A172 (cell line): ENCODE measurements at places on chromosomes 16 and 17.

GRCh38 chr17:31499771-31500554 is 108.5 kb downstream of the RAB11FIP4 start:
- DNase-seq, result peak; percentile 87

DNA sequence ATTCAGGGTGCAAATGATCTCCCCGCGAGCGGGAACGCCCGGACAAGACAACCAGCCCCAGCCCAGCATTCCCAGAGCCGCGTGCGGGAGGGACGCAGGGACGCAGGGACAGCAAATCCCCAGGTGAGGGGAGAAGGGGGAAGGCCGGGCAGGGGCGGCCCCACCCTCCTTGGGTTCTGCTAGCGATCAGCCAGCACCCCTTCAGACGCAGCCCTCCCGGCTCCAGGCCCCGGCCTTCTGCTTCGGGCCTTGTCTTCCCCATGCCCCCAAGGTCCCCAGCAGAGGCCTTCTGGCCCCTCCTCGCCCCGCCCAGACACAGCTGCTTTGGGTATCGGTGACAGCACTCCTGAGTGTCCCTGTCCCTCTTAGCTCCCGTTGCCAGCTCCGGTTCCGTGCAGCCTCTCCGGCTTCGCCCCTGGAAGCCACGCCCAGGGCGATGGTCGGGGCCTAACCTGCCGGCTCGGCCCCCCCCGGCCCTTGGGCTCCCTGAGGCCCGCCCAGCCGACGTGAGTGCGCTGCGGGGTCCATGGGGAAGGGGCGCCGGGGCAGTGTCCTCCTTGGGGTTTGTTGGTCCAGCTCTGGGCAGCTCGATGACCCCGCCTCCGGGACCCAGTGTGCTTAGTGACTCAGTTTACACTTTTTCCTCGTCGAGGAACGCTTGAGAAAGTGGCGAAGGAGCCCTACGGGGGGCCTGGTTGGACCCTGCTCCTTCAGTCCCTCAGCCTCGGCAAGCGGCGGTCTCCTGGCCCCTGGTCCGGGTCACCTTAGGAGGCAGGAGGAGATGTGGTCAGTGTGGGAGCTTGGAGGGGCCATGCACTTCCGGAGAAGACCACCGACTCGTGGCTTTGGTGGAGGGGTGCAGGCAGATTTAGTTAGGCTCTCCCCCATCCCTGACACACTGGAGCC is 50.5 kb upstream of the AMZ2 start:
- no peak for DNase-seq

GRCh38 chr16:16162591-16162990 is 60.7 kb downstream of the ABCC6 start:
- DNase-seq, result no peak

- DNase-seq, result peak; percentile 98
These were observed 31.7 kb downstream of the CRISPLD2 start for GRCh38 chr16:84851192-84852127.

- DNase-seq, result peak; percentile 29
These were observed 41.2 kb downstream of the PRKCA start for GRCh38 chr17:66343531-66344078.

- peak; percentile 31 for DNase-seq
These were observed 1.1 kb upstream of the HOXB5 start for GRCh38 chr17:48594538-48595277.

- no peak for DNase-seq
These were observed 44.3 kb downstream of the PLXDC1 start for GRCh38 chr17:39107155-39107554.

DNA sequence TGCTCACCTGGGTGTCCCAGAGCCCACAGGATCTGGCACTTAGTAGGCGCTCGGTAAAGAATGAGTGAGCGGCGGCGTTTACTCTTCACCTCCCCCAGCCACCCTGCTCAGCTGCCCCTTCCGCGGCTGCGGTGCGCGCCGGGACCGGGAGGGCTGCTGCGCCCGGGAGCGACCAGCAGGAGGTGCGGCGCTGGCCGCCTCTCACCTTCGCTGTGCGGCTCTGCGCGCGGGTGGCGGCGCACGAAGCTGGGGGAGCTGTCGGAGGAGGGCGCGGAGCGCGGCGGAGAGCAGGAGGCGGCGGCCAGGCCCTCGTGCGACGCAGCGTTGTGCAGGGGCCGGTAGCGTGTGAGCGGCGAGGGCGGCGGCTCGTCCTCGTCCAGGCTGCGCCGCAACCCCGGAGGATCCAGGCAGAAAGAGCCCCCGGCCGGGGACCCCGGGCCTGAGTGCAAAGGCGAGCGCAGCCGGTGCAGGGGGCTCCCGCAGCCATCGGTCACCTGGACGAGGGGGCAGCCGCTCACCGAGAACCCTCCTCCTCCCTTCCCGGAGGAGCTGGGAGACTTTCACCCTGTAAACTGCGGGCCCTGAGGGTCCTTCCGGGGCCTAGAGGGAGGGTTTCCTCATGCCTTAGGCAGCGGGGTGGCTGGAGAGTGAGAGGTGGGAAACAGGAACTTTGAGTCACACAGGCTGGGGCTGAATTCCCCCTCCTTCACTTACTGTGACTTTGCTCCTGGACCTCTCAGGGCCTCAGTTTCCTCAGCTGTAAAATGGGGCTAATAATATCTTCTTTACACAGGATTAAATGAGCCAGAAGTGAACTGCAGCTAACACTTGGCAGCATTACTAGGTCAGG is 12.5 kb downstream of the SAMD14 start:
- DNase-seq, result no peak

DNA sequence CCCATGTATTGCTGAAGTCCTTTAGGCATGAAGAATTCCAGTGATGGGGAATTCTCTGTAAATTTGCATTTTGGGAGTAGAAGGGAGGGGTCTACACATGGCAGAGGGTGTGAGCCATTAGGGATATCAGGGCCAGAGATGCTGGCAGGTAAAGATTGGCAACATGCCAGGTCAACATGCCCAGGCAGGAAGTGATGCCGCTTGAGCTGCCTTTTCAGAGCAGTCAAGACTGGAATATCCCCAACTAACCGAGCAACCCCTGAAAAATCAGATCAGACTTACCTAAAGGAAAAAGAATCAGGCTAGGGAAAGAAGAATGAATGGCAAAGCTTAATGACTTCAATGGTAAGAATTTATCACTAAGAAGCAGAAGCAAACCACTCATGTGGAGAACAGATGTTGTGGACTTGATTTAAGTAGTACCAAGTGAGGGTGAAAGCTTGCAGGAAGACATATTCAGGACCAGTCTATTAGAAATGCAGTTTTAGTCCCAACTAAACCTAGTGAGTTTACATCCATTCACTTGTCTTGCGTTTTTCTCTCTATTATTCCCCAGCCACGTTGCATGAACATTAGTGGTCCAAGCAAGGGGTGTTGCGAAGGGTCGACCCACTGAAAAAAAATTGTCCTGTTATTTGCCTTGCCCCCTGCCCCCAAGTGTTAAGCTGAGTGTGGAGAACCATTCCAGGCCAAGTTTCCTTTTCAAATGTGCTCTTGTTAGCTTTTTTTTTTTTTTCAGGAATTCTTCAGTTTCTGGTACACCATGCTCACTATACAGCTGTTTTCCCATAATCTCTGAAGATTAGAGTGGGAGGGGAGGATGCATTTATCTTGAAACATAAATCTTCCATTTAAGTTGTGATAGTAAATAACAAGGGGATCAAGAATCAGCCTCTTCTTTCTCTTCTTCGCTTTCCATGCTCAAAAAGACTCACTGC is 105.2 kb downstream of the ABCA8 start:
- no peak for DNase-seq

- no peak for DNase-seq
These were observed 309.6 kb downstream of the KCNJ2 start for GRCh38 chr17:70478902-70479301.

DNA sequence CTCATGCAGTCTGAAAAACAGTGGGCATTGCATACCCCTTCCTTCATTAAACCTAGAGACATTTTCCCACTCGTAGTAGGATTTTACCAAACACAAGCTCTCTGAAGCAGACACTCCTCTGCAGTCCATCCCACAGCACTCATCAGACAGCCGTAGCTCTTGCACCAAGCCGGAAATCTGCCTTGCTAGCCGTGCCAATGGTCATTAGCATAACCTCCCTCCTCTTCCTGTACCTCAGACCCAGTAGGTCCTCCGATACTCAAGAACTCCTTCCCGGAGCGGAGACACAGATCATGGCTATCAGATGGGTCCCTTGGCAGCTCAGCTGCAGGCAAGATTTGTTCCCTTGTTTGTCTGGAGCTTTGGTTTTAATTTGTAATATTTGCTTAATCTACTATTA is 483.1 kb upstream of the PSMD7 start:
- no peak for DNase-seq

DNA sequence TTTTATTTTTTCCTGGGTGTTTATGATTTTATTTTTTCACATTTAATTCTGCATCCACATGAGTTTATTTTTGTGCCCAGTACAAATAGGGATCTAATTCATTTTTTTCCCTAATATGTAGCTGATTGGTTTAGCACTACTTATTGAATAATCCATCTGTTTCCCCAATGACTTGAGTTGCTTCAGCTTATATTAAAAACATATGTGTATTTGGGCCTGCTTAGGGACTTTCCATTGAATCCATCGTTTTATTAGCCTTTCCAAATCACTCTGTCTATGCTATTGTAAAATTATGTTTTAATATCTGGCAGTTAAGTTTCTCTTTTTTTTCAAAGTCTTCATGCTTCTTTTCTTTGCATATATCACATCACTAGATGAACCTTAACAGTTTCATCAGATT is 42.2 kb downstream of the WWP2 start:
- DNase-seq, result no peak

- peak; percentile 21 for DNase-seq
These were observed 13.7 kb downstream of the BLMH start for GRCh38 chr17:30278032-30278431.

- no peak for DNase-seq
These were observed 1.8 kb upstream of the NOTUM start for GRCh38 chr17:81962499-81963441.

DNA sequence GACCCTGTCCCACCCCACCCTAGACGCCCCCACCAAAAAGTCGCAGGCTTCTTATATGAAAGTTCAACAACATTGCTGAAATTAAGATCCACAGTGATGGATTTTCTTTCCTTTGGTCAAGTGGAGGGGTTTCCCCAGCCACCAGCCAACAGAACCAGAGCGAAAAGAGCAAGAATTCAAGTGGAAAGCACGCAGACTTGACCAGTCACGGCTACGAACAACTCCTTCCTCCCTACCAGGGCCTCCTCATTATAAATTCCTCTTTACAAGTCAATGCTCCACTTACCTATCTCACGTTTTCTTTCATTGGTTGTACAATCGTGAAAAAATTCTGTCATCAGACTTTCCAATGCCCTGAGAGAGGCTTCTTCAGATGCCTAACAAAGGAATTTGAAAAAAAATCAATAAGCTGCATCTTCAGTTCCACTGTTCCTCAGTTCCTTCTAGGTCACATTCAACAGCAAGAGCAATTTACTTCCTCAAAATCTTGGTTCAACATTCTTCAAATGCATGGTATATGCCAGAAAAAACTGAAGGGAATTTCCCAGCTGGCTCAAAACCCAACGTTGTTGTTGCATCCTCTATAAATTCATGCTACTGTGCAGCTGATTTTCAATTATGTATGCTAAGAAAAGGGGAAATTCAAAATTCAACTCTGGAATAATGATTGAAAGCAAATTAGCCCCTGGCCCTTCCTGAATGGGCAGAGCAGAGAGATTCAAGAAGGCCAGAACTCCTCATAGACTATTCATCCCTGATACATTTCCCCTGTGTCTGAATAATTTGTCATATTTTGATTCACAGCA is 30.9 kb downstream of the XPO6 start:
- DNase-seq, result peak; percentile 62

DNA sequence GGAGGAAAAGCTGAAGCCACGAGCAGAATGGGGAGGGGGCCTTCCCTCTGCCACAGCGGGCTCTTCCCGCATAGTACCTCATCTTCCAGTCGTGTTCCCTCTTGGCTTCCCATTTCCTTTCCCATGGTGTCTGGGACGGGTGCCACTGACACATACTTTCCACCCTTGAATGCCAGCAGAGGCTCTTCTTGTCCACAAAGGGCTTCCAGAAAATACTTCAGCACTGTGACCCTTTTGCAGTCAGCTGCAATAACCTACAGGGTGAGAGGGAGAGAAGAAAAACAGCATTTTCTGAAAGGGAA is 30.7 kb downstream of the HIC1 start:
- no peak for DNase-seq

DNA sequence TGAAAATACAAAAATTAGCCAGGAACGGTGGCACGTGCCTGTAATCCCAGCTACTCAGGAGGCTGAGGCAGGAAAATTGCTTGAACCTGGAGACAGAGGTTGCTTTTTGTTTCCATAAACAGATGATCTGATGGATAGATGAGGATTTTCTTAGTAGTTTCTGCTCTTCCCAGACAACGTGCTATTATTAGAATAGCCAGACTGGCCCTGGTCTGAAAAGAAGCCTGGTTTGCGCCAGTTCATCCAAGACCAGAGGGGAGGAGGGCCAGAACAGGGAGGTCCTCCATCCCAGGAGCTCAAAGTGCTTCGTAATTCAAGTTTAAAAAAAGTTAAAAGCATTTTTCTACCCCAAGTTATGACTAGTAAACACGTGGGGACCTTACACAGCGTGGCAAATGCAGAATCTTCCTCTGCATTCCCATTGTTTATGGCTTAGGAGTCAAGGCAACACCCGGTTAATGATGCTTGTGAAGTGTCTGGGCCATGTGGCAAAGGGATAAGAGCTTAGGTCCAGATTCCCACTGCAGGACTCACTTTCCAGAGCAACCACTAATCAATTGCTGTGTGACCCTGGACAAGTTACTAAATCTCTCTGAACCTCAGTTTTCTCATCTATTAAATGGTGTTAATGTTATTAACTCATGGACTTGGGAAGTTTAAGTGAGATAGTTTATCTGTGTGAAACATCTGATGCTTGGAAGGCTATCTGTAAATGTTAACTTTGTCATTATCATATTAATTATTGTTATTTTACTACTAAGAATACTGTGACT is 205.4 kb downstream of the CCDC182 start:
- DNase-seq, result no peak

GRCh38 chr17:81342269-81343070 is 47.4 kb upstream of the SLC38A10 start:
- no peak for DNase-seq

DNA sequence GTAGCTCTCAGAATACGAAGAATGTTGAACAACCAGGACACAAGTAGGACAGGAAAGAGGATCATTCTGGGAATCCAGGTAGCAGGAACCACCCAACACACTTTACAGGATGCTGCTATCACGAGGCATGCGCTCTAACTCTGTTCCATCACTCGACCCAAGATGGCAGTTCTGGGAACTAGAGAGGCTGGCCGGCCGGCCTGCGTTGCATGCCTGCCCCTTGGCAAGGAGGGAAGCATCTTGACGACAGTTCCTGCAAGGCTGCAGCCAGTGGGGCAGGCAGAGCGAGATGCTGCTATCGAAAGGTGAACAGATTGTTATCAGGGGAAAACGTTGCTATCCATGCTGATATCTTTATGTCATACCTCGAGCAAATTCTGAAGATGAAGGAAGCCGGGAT is 19.2 kb upstream of the SLC46A1 start:
- no peak for DNase-seq

DNA sequence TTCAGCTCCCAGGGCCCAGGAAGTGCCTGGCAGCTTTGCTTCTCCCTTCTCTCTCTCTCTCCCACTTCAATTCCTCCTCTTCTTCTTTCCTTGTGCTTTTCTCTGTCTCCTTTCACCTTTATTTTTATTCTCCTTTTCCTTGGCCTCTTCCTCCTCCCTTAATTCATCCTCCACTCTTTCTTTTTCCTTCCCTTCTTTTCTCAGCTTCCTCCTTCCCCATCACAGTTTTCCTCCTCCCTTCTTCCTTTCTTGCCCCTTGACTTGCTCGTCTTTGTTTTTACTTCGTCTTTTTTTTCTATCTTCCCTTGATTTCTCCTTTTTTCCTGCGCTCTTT is 99.4 kb upstream of the LHX1 start:
- no peak for DNase-seq
